ENCODE measurements at places on chromosomes 1 and 21.

DNA sequence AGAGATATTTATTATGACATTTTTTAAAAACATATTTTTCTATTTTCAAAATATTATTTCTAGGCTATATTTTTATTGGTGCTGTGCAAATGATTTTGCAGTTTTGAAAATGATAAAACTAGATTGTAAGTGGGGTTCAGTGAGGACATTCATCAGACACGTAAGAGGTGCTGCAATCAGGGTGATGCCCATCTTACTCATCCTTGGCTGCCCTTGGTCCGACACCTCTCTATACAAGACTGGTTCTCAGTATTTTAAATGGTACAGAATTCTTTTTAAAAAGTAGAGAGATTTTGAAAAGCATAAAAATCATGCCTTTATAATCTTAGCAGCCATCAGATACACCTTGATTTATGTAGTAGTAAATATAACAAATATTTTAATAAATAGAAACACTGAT is 24.0 kb downstream of the HENMT1 start:
- DNase-seq: no peak

DNA sequence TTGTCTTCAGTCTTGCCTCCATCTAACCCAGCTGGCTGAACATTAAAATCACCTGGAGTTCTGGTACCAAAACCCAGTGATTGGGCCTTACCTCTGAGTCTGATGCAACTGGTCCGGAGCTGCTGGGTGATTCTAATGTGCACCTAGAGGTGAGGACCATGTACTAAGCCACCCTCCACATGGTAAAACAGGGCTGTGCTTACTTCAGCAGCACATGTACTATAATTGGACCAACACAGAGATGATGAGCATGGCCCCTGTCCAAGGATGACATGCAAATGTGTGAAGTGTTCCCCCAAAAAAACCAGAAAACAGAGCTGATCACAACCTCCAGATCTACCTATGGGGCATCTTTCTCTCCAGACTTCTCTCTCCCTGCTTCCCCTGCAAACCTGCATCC is 37.0 kb downstream of the ELK4 start:
- DNase-seq: no peak

DNA sequence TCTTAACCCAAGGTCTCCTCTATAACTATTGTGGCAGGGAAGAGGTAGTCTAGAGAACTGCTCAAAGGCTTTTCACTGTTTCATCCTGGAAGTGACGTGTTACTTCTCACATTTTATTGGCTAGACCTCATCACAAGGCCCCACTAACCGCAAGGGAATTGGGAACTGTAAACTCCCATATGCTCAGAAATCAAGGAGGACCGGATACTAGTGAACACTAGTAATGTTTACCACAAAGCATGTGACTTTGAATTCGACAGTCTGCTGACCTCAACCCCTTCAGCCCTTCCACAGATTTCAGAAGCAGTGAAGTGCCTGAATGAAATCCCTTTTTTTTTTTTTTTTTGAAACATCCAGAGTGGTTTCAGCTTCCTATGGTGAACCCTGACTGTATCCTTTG is 3.4 kb upstream of the EEIG2 start:
- DNase-seq: peak; percentile 80

DNA sequence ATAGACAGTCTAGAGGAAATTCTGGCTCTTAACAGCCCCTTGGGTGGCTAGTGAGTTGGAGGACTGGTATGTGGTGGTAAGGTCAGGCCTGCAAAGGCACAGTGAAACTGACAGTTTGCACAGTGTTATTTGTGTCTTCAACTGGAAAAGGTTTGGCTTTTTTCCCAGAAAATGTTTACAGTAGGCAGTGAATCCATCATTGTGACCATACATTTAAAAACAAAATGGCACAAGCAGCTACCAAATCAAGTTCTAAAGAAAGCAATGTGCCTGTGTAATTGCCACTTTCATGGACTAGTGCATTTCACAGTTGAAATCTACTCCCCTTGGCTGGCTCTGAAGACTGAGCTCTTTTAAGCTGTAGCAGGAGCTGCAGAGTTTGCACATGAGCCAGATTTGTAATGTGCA is 24.8 kb downstream of the ATPAF1 start:
- no peak for DNase-seq

- DNase-seq: no peak
Observed at GRCh38 chr1:228182296-228183030, 16.9 kb downstream of the IBA57 start.
